ENCODE measurements at places on chromosomes 3 and 15.
A peak's percentile ranks its signal among the peaks of the same experiment; 100 is the strongest.

GRCh38 chr3:17122758-17123157, 238.0 kb downstream of the PLCL2 start:
- DNase-seq: no peak

GRCh38 chr3:127734754-127735473, 62.2 kb downstream of the ABTB1 start:
- DNase-seq: peak; percentile 70

DNA sequence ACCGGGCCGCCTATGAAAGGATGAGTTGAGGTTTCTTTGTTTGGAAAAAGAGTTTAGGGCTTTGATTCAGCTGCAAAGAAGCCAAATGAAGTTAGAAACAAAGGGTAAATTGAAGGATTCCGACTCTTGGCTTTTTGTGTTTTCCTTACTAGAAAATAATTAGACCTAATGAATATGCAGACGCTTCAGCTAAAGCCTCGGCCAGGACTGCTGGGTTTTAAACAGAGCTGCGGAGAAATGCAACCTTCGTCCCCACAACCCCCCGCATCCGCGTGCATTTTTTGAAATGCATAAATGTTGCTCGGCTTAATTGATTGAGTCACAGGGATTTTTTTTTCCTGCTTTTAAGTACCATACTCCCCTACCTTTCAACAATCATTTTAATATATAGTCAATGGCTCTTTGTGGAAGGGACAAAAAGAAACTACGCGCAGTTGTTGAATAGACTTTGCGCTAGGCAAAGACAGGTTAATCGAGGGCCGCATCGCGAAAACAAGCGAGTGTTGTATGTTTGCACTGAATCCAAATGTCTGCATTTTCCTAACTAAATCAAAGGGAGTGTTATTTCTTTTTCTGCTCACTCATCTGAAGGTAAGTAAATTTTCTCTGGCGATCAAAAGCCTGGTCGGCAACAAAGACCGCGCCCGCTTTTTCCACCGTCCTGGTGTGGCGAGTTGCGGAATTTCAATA, 1.3 kb upstream of the ZIC4 start:
- no peak for DNase-seq

- no peak for DNase-seq
These were observed 205.9 kb upstream of the HES1 start for GRCh38 chr3:193929921-193930646.

DNA sequence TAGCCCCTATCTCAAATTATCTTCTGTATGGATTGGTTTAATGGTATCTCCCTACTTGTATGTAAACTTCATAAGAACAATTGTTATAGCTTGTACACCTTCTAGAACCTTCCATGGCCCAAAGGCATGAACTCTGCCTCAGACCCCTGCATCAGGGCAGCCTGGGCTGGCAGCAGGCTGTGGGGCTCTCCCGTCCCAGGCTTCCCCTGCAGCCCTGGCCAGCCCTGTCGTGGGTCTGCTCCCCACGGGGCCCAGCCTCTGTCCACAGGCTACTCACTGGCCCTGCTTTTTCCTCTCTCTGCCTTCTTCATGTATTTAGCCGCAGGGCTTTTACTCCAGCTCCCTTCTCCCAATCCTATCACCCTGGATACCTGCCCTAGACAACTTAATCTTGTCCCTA, 4.4 kb downstream of the SCN5A start:
- no peak for DNase-seq

DNA sequence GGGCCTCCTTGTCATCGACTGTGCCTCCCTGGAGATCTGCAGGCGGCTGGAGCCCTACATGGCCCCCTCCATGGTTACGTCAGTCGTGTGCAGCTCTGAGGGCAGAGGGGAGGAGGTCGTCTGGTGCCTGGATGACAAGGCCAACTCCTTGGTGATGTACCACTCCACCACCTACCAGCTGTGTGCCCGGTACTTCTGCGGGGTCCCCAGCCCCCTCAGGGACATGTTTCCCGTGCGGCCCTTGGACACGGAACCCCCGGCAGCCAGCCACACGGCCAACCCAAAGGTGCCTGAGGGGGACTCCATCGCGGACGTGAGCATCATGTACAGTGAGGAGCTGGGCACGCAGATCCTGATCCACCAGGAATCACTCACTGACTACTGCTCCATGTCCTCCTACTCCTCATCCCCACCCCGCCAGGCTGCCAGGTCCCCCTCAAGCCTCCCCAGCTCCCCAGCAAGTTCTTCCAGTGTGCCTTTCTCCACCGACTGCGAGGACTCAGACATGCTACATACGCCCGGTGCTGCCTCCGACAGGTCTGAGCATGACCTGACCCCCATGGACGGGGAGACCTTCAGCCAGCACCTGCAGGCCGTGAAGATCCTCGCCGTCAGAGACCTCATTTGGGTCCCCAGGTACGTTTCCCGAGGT, 146.5 kb downstream of the LRRK1 start:
- no peak for DNase-seq

- DNase-seq: no peak
These were observed 58.7 kb downstream of the P2RY1 start for GRCh38 chr3:152893647-152894046.

DNA sequence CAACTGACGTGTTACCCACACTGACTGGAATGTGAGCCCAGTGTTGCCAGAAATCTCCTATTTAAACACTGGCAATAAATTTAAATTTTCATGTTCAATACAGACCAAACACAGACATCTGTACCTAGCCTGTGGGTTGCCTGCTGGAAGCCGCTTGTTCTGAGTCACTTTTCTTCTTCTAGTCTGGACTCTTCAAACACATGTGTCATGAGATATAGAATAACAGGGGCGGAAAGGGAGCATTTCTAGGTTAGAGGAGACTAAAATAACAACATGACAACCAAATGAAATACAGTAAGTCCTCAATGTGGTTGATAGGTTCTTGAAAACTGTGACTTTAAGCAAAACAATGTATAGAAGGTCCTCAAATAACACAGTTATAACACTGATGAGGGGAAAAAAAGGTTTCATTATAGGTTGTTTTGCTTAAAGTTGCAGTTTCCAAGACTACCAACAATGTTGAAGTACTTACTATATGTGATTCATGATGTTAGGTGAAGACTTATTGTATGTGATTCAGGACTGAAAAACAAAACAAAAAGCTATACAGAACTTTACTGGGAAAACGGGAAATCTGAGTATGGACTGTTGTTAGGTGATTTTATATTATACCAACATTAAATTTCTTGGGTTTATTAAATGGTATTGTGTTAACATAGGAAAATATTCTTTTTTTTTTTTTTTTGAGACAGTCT, 63.1 kb downstream of the PRKAR2A start:
- DNase-seq: no peak

- no peak for DNase-seq
These were observed 114.9 kb downstream of the TNIK start for GRCh38 chr3:171345107-171345843.

GRCh38 chr3:181558870-181559269, 152.9 kb upstream of the SOX2 start:
- no peak for DNase-seq

DNA sequence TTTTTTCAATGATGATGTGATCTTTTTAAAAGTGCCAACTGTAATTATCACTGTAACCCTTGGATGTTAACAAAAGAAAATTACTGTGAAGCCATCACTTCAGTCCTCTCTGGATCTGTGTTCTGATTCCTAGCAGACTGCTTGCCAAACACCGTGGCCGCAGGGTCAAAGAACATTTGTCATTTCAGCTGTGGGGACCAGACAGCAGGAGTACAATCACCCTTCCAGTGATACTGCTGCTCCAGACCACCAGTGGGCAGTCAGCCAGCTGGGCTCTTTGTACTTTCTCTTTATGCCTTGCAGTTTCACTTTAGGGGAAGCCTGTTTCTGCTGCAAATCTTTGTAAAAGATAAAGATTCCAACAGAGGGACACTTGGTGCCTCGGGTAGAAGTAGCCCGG, 770.0 kb downstream of the GRM7 start:
- no peak for DNase-seq

DNA sequence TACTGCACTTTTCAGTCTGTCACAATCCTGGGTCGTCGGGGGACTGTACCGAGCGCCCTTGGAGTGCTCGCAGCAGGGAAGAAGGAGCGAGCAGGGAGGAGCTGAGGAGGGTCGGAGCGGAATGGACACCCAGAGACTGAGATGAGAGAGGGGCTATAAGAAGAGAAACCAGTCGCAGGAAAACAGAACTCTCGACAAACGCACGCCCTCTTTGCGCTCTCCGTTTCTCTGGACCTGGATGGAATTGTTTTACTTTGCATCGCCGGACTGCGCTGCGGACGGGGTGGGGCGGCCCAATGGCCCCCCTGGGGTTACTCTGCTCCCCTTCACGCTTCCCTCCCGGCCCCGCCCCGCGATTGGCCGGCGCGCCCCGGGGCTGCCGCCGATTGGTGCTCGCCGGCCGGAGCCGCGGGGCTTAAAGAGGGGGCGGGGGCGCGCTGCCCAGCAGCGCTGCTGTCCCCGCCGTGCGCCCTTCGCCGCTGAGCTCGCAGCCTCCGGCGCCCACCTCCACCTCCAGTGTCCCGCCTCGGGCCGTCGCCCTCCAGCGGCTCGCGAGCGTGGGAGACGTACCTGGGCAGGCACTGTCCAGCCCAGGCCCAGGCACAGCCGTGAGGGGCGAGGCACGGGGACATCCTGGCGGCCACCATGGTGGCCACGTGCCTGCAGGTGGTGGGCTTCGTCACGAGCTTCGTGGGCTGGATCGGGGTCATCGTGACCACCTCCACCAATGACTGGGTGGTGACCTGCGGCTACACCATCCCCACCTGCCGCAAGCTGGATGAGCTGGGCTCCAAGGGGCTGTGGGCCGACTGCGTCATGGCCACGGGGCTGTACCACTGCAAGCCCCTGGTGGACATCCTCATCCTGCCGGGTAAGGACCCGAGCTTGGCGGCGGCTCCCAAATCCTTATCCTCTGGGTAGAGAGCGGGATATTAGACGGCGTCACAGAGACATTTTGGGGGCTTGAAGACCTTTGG, at the start of gene CLDN11:
Gene CLDN11 (plus strand): TSS at position 447 of the 977 bp plus-strand sequence. CDS start 199 bp downstream, at position 646.
- DNase-seq: no peak
